ENCODE measurements at places on chromosomes 6 and 20.

DNA sequence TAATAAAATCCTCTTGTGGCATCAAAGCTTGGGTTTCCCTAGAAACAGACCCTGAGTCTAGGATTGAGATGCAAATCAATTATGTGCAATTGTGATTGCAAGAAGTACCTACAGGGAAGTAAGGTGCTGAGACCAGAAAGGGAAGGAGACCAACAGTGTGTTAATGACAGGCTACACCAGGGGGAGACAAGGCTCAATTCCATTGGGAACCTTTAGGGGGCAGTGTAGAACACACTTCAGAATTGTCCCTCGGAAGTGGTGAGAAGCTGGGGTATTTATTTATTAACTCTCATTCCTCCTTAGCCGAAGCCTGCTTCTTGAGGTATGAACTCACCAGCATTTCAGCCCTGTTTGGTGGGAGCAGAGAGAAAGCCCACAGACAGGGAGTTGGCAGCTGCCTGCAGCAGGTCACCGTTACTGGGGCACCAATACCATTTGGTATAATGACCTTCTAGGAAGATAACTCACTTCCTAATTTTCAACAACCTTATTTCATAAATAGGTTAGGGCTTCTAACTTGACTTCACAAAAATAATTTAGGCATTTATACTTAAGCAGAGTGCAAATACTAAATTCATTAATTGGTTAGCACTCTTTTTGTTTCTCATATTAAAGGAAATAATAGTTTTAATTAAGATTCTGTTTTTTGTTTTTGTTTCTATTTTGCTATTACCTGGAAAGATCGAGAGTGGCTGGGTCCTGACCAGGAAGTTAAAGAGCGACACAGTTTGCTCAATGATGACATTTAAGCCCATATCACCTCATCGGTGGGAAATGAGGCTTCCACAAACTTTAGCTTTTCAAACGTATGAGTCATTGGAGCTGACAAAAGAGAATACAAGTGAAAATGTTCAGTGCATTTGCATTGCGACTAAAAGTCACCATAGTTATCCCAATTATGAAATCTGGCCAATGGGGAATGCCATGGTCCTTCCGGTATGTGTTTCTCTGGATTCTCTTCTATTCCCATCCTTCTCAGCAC is 94.8 kb downstream of the BTBD3 start:
- DNase-seq = peak; percentile 17

DNA sequence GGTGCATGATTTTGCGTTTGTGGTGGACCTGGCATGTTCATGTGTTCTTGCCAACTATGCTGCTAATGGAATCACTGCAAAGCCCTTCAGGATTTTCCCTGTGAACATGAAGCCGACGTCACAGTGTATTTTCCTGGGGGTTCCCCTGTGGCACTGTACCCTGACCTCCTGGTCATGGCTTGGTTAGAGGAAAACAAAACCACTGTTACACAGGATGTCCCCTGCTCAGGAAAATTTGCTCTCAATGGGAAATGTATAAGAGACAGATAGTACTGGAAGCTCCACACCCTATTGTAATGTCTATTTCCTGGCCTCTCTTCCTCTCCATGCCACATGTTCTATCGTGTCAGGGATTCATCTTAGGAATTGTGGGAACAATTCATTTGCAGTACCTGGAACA is 19.7 kb downstream of the TSHZ2 start:
- DNase-seq = no peak

GRCh38 chr20:8967641-8968245 is 101.1 kb upstream of the PLCB4 start:
- DNase-seq = no peak

DNA sequence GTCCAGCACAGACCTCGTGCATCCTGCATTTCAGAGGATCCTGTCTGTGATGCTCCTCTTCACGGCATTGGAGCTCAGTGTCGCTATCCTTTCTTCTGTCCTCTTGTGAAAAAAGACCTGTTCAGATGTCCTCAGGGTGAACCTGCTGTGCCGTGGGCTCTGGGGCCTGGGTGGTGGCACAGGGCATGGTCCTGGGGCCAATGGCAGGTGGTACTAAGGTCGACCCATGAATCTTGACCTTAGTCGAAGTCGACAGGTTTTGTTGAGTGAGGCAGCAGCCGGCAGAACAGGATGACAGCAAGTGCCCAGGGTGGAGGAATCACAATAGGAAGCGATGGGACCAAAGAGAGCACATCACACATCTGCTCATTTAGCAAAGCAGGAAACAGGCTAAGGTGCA is 22.0 kb upstream of the MAS1L start:
- no peak for DNase-seq

DNA sequence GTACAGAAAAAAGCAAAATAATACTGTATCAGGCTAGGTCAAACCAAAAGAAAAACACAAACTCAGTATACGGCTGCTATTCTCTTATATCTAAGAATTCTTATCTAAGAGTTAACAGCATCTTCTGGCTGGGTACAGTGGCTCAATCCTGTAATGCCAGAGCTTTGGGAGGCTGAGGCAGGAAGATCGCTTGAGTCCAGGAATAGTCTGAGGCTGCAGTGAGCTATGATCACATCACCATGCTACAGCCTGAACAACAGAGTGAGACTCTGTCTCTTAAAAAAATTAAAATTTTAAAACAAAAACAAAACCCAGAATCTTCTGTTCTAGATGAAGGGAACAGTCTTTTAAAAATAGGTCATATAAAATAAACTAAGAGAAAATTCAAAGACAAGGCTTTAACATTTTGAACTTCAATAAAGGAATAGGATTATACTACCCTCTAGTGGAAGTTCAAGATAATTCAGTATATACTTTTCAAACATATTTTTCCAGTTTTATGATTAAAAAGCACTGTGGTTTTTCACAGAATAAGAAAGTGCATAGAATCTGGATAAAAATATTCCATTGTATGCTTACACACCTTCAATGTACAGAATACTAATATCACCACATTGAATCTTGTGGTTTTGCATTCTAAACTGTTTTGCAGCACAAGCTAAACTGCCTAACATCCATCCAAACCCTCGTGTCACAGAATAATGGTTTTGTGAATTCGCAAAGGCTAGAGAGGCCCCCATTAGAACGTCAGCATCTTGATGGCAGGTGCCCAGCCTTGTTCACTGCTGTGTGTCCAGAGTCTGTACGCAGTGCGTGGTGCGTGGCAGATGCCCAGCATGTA is 39.3 kb downstream of the DTNBP1 start:
- peak; percentile 62 for DNase-seq

All from hematopoietic multipotent progenitor cell treated with erythropoietin and hydrocortisone succinate and interleukin-3 and kit ligand, for 15 days (in vitro differentiated cells).